ENCODE measurements at places on chromosomes 5 and 9.

DNA sequence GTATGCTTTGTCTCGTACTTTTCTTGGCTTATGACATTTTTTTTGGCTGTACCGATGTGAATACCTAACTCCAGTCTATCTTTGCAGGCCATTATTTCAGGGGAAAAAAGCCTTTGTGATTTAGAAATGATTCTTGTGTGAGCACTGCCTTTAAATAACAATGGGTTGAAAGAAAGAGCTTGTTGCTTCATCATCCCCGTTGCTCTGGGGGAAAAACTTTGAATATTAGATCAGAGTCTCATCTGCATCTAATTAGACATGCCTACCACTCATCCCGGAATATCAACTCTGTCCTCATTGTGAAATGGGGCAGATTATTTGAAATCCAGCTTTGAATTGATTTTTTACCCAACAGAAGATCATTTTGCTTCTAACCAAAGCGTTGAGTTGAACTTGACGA lies 13.5 kb downstream of the CXCL14 start:
- DNase-seq = no peak

- DNase-seq = no peak
These were observed 52.1 kb downstream of the NMUR2 start for GRCh38 chr5:152353001-152353400.

- DNase-seq = no peak
These were observed 185.9 kb downstream of the DAB2IP start for GRCh38 chr9:121837113-121837961.

DNA sequence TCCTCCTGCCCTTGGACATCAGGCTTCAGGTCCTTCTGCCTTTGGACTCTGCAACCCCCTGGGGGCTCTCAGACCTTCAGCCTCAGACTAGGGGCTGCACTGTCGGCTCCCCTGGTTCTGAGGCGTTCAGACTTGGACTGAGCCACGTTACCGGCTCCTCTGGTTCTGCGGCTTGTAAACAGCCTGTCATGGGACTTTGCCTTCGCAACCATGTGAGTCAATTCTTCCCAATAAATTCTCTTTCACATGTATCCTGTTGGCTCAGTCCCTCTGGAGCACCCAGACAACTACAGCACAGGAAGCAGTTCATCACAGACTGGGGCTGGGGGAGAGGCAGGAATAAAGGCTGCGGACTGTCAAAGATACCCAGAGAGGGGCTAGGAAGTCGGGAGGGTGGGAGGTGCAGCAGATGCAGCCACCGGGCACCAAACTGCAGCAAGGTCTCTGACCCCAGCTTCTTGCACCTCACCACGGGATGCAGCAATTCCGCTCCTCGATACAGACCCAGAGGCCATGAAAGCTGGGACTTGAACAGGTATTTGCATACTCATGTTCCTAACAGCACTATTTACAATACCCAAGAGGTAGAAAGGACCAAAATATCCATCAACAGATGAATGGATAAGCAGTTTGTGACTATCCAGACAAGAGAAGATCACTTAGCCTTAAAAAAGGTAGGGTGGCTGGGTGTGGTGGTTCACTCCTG lies 100.8 kb downstream of the COL23A1 start:
- no peak for DNase-seq

DNA sequence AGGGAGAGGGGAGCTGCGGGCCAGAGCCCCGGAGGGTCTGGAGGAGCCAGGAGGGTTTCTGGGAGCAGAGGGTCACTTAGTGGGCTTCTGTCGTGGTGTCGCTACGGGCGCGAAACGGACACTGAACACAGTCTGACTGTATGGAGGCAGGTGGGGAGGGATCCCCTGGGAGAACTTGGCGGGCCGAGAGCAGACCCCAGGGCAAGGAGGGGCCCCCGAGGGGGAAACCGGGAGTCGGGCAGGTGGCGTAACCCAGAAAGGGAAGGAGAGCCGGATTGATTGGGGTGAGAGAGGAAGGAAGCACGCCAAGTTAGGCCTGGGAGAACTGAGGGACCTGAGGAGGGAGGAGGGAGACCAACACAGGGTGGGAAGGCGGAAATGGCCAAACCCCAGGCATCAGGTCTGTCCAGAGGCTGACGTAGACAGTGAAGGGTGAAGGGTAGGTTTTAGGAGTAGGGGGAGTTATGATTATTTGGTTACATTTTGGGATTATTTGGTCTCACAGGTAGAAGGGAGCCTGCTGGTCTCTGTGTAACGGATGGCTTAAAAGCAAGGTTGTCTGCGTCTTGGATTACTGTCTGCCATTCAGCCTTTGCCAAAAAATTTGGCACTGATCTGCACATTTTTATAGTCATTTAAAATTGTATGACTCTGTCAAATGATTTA lies 3.3 kb upstream of the MSMP start:
- no peak for DNase-seq

- no peak for DNase-seq
These were observed 5.1 kb downstream of the RPL12 start for GRCh38 chr9:127445851-127446712.

GRCh38 chr9:131690941-131691573 lies 48.8 kb downstream of the RAPGEF1 start:
- no peak for DNase-seq

- no peak for DNase-seq
These were observed 234.4 kb upstream of the DAPK1 start for GRCh38 chr9:87263291-87263690.

- no peak for DNase-seq
These were observed 133.8 kb downstream of the PDE4D start for GRCh38 chr5:59759600-59760351.

GRCh38 chr5:38138574-38138973 lies 119.8 kb upstream of the EGFLAM start:
- no peak for DNase-seq

GRCh38 chr9:137156567-137157375 lies 13.1 kb downstream of the LRRC26 start:
- DNase-seq = no peak

DNA sequence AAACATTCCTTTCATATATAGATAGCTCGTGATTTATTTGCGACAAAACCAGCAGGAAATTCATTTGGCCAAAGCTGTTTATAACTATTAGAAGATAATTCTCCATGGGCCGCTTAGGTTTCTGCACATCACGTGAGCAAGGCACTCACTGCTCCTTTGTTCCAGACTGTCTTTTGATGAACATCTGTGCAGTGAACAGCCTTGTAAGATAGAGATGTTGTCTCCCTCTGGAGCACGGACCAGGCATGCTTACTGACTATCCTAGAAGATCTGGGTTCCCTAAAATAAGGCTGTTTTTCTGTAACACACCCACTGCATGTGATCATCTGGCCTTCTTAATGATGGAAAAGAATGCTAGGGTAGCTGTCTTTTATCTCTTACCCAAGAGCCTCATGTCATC lies 30.9 kb downstream of the YIPF5 start:
- no peak for DNase-seq

DNA sequence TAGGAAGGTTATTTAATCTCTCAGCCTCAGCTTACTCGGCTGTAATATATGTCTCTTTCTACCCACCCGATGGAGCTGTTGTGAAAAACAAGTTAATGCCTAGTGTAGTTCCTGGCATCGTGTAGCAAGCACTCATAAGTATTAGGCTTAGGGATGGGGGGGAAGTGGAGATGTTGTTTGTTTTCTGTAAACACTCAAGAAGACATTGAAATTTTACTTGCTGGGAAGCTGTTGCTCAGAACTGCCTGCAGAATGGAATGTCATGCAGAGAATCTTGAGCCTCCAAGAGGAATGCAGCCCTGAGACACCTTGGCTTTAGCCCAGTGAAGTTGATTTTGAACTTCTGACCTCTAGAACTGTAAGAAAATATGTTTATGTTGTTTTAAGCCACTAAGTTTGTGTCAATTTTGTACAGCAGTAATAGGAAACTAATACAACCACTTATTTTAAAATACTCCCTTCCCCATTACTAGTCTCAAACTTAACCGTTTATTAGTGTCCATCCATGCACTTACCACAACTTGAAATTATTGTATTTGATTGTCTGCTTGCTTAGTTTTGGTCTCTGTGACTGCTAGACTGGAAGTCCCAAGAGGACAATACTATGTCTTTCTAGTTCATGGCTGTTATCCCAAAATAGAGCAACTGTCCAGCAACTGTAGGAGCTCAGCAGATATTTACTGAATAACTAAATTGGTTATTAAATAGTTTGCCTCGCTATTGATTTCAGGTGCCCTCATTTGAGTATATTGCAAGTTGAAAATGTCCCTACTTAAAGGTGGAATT lies 53.8 kb downstream of the MFAP3 start:
- DNase-seq = no peak

DNA sequence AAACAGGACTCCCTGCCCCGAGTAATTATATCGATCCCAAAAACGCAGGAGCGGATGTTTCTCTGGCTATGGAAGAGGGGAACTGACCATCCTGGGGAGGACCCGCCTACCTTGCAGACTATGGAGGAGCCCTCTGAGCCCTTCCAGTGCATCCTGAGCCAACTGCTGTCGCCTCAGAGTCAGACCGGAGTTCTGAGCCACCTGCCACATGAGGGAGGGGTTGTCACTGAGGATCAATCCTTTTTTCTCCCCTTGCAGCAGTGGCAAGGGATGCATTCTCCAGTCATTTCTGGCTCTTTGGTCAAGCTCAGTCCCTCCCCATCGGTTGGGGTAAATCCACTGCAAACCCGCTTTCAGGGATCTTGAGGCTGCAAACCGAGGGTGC lies 709 bp downstream of the FANCG start:
- DNase-seq = no peak

- DNase-seq = peak; percentile 22
These were observed 15.3 kb upstream of the GRXCR2 start for GRCh38 chr5:145887976-145888574.

DNA sequence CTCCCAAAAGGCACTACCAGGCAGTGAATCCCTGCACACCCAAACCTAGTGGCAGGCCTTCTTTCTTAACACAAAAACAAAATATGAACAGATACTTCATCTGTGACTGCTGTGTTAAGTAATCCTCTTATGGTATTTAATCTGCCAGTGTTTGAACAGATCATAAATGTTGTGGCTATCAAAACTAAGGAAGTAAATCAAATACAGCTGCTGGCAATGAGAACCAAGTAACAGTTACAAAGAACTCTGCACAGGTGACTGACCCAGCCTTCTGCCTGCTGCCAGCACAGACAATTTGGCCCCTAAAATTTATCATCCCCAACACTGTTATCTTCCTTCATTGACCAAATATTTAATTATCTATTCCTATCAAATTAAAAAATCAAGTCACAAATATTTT lies 78.0 kb downstream of the GNAQ start:
- DNase-seq = no peak

- DNase-seq = no peak
These were observed 261.8 kb downstream of the ARHGAP26 start for GRCh38 chr5:143031781-143032580.

Measured in NCI-H446 treated with DMSO at 0.1 percent for 48 hours (cell line).